Stimulated activated naive CD8-positive, alpha-beta T cell treated with anti-CD3 and anti-CD28 coated beads, Interleukin-15, Interleukin-2, amounts not matched to agents 100 U/mL and 50 U/mL, for 24 hours (primary cell): ENCODE measurements at places on chromosomes 11 and 22.

GRCh38 chr11:43222215-43222614 lies 89.6 kb upstream of the API5 start:
- no peak for DNase-seq

GRCh38 chr11:114098927-114099326 lies 39.4 kb downstream of the ZBTB16 start:
- no peak for DNase-seq

DNA sequence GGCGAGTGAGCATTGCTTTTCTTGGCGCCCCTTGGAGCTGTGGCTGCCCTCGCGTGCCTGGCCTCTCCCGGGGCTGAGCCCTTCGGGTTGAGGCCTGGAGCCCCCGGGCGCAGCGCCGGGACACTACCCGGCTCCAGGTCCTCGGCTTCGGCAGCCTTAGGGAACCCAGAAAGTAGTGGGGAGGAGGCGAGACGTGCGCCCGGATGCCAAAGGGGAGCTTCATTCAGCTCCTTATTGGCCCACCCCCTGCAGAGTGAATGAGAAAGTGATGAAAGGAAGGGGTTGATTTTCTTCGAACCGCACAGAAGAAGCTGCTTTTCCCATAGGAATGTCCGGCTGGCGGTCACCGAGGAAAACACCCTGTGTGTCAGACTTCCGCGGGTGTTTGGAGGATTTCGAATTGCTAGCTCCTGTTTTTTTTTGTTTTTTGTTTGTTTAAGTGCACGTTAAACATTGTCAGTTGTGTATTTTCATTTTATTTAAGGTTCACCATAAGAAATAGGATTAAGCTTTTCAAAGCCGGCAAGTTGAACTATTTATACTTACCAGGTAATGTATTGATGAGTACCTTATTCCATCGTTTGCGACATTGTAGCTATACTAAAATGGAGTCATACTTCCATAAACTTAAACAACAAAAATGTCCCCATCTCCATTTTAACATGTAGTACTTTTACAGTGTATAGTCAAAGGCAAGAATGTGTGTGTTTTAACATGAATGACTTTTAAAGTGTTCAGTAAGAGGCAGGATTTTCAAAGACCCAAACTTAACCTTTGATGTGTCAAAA lies 841 bp upstream of the EIF4G2 start:
- DNase-seq = peak; percentile 57

GRCh38 chr11:24514219-24514594 lies 17.4 kb downstream of the LUZP2 start:
- no peak for DNase-seq

DNA sequence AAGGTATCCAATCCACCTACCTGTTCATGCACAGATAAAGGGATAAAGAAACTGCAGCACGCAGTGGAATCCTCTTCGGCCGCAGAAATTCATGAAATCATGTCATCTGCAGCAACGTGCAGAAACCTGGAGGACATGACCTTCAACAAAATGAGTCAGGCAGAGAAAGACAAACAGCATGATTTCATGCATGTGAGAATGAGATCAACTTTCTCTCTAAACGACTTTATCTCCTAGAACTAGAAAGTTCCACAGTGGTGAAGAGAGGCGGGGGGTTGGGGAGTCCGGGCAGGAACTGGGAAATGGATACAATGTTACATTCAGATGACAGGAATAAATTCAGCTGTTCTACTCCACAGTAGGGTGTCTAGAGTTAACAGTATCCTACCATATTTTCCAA lies 9.9 kb downstream of the RGL4 start:
- DNase-seq = no peak

GRCh38 chr11:21109341-21109740 lies 440.0 kb downstream of the NELL1 start:
- no peak for DNase-seq

DNA sequence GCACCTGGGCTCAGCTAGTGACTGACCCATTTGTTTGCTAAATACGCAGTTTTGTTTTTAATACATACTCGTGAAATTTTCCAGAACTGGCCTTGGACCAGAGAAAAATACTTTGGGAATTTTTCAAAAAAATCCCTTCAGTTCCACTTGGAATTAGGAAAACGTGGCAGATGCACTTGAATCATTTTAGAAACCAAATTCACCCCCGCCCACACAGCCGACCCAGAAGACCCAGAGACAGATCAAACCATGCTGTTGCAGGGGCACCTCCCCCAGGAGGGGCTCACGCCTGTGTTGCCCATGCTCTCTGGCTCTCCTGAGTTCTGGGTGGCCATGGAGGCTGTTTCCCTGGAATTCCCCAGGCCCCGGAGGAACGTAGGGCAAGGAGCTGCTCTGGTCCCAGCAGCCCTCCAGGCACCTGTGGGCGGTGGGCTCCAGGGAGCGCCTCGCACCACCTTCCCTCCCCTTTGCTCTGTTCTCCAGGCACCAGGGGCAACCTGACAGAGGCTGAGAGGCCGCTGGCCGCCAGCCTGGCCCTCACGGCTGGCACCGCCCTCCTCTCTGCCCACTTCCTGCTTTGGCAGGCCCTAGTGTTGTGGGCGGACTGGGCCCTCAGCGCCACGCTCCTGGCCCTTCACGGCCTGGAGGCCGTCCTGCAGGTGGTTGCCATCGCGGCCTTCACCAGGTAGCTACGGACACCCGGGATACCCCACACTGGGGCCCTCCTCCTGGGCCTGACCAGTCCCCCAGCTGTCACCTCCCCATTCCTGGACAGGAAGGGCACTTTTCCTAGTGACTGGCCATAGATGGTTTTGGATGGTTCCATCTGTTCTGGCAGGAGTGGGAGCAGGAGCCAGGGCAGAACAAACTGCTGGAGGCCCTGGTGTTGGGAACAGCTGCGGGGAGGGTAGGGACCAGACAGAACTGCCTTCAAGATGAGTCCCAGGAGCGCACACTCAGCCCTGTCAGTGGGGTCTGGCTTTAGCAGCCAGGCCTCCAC lies 3.3 kb upstream of the EPS8L2 start:
- no peak for DNase-seq

DNA sequence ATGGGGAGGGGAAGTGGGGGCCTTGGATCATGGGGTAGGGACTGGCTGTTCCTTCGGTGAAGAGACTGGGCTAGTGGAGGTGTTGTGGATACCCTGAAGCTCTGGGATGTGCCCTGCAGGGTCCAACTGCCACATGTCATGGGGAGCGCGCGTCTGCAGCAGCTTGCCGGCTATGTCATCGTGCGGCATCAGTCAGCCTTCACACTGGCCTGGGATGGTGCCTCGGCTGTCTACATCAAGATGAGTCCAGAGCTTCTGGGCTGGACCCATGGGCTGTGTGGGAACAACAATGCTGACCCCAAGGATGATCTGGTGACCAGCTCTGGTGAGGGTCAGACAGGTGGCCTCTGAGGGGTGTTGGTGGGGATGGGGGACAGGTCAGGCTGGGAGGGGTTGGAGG lies 9.9 kb downstream of the OTOG start:
- DNase-seq = no peak

- no peak for DNase-seq
Observed at GRCh38 chr22:47044722-47045535, 282.5 kb downstream of the TBC1D22A start.

GRCh38 chr22:50206599-50206998 lies 5.8 kb downstream of the SELENOO start:
- DNase-seq = no peak

GRCh38 chr22:39298241-39298987 lies 21.0 kb downstream of the RPL3 start:
- no peak for DNase-seq

GRCh38 chr11:32839308-32839707 lies 9.6 kb downstream of the PRRG4 start:
- DNase-seq = no peak

- no peak for DNase-seq
Observed at GRCh38 chr11:80031014-80031600, 590.3 kb upstream of the TENM4 start.

DNA sequence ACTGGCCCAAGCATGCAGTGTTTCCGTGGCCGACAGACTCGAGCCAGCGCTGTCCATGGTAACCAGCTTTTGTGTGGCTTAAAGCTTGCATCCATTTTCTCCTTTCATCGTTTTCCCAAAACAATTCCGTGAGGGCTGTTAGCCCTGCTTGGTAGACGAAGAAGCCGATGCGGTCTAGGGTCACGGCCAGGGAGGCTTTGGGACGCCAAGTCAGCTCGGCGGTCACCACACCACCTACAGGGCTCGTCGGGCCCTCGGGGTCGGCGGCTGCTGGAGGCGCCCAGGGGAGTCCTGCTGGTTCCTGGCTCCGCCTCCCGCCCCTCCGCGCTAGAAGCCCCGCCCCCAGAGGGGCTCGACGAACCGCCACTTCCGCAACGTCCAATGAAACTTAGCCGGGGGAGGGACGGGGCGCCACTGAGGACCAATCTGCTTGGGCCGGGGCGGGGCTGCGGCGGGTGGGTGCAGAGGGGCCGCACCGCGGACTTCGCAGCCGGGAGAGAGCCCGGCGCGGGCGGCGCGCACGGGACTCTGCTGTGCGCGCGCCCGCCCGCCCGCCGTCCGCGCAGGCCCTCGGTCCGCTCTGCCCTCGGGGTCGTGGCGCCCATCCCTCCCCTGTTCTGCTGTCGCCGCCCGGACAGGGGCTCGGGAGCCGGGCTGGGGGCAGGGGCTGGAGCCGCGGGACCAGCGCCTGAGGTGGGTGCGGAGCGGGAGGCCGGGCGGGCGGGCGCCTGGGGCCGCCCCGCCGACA lies at the start of gene TIGD3:
Gene TIGD3 (plus strand): TSS at position 487 of the 748 bp plus-strand sequence. CDS start 1,058 bp downstream, outside the sequence.
- DNase-seq = peak; percentile 99
